Kidney (tissue), 22 donors: ENCODE measurements at places on chromosomes 12 and 14.
A peak's percentile ranks its signal among the peaks of the same experiment; 100 is the strongest.

DNA sequence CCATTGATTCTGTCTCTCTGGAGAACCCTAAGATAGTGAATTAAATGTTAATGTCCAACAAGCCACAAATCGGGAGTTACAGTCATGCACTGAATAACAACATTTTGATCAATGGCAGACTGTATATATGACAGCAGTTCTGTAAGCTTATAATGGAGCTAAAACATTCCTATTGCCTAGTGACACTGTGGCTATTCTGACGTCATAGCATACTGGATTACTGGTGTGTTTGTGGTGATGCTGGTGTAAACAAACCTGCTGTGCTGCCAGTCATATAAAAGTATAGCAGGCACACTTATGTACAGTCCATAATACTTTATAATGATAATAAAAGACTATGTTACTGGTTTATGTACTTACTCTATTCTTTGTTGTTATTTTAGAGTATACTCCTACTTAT is 56.7 kb upstream of the BICD1 start:
- DNase-seq, result no peak
- H3K4me3 ChIP-seq, result no peak overlapping the region
- H3K27ac ChIP-seq, result no peak overlapping the region
- no peaks in the 10 kb centered on the region for H3K27me3 ChIP-seq
- H3K4me1 ChIP-seq, result no peaks in the 10 kb centered on the region
- H3K36me3 ChIP-seq, result no peaks in the 10 kb centered on the region

DNA sequence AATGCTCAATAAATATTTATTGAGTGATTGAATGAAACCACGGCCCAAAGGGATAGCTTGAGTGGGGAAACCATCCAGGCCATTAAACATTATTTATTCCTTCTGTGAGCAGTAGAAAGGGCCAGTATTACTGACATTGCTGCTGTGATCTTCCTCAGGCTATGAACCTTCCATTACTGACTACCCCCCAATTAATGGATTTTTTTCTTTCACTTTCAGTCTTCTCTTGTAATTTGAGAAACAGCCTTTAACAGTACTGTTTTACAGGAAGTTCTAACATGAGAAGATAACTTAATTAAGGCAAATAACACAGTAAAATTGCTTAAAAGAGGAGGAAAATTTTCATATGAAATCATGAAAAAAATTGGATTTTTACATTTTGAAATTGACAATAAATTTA is 629.5 kb downstream of the TRHDE start:
- no peaks in the 10 kb centered on the region for H3K27me3 ChIP-seq
- no peaks in the 10 kb centered on the region for H3K36me3 ChIP-seq
- H3K4me3 ChIP-seq, result no peak overlapping the region
- no peak for DNase-seq
- H3K4me1 ChIP-seq, result no peaks in the 10 kb centered on the region

- no peaks in the 10 kb centered on the region for H3K27me3 ChIP-seq
- no peak overlapping the region for H3K27ac ChIP-seq
- no peaks in the 10 kb centered on the region for H3K36me3 ChIP-seq
- H3K4me3 ChIP-seq, result no peak overlapping the region
- no peaks in the 10 kb centered on the region for H3K4me1 ChIP-seq
Observed at GRCh38 chr12:50230217-50230616, 53.1 kb downstream of the LIMA1 start.

DNA sequence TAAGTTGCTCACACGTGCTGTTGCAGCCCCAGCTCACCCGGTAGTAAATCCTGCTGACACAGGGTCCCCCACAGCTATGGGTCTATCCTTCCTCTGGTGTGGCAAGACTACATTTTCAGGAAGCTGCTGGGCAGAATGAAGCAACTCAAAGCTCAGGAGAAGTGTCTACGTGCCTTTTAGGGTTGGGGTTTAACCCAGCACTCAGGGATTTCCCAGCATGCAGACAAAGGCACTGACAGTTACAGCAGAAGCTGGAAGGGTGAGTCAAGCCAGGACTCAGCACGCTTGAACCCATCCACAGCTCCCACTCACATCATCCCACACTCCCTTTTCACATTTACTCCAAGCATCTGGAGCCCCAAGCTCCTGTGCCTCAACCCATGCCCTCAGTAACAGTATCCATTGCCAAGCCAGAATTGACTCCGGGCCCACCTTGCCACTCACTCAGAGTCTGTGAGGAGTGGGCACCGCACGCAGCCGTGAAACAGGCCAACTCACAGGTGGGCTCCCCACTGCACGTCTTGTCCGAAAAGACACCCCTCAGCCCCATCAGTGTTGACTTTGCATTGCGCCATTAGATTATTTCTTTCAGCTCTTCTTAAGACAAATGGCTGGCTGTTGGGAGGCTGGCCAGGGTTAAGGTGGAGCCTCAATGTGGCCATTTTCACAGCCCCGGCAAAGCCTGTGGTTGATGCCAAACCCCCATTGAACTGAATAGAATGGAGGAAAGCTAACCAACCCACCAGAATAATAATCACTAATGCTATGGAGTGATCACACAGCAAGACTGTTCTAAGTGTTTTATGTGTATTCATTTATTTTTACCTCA is 59.6 kb downstream of the ZFP36L1 start:
- peaks cover 9% of the 10 kb centered on the region for H3K4me1 ChIP-seq
- H3K27ac ChIP-seq, result no peak overlapping the region
- no peaks in the 10 kb centered on the region for H3K36me3 ChIP-seq
- no peak for DNase-seq

DNA sequence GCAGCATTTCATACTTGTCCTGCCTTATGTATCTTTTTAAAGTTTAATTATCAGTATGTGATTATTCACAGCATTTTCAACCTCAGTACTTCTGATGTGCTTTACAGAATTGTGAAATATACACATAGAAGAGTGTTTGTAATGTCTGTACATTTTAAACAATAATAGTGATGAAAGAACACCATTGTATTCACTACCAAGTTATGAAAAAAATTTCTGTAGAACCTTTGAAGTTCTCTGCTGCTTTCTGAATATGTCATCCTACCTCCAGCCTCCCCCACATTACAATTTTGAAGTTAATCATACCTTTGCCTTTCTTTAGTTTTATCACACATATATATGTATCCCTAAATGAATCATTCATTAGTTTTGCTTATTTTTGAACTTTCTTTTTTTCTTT is 24.8 kb downstream of the FRMD6 start:
- H3K36me3 ChIP-seq, result no peaks in the 10 kb centered on the region
- no peaks in the 10 kb centered on the region for H3K4me1 ChIP-seq
- no peak overlapping the region for H3K27ac ChIP-seq
- DNase-seq, result no peak
- H3K4me3 ChIP-seq, result no peak overlapping the region
- H3K27me3 ChIP-seq, result no peaks in the 10 kb centered on the region

GRCh38 chr14:99821519-99822508 is 28.6 kb downstream of the EML1 start:
- no peak for DNase-seq
- no peaks in the 10 kb centered on the region for H3K36me3 ChIP-seq
- no peak overlapping the region for H3K4me3 ChIP-seq
- no peaks in the 10 kb centered on the region for H3K4me1 ChIP-seq

DNA sequence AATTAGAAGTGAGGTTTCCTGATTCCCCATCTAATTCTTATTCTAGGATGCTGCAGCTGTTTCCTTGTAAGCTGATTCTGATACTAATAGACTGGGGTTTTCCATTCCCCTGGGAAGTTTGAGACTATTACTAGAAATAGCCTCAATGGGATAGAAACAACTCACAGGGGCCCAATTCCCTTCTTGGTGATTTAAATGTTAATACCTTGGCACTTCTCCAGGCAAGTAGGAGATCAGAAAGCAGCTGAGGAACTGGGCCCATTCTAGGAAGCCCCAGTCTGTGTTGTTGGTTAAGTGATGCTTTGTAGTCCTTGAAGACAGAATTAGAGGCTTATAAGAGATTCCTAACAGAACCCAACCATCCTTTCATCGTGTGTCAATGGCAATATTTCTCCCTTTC is 407.0 kb upstream of the SEL1L start:
- DNase-seq, result no peak
- no peak overlapping the region for H3K27ac ChIP-seq
- no peaks in the 10 kb centered on the region for H3K27me3 ChIP-seq
- H3K4me1 ChIP-seq, result no peaks in the 10 kb centered on the region
- no peak overlapping the region for H3K4me3 ChIP-seq

DNA sequence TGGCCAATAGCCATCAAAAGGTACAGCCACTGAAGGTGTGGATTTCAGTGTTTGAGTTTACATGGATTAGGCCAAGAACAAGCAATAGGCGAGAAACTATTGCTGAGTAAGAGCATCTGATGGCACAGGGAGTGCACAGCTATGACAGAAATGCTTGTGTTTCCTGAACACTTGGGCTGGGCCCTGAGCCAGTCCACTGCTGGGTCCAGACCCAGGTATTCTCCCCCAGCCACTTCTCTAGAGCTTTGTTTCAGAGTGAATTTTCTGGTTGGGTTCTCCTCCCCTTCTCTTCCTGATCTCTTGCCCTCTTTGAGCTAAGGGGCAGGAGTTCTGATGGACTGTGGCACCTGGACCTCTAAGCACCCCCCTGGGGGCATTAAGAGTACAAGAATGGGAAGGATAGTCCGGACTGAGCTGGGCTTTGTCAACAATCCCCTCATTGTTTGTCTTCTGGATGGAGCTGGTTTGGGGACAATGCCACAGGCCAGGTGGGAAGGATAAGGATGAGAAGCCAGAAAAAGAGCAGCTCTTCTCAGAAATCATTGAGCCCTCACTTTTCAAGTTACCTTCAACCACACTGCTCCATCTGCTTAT is 8.3 kb downstream of the HOXC5 start:
- no peak overlapping the region for H3K4me3 ChIP-seq
- peaks cover 2% of the 10 kb centered on the region for H3K27me3 ChIP-seq
- peaks cover 35% of the 10 kb centered on the region for H3K4me1 ChIP-seq
- H3K36me3 ChIP-seq, result no peaks in the 10 kb centered on the region
- no peak for DNase-seq
- no peak overlapping the region for H3K27ac ChIP-seq

DNA sequence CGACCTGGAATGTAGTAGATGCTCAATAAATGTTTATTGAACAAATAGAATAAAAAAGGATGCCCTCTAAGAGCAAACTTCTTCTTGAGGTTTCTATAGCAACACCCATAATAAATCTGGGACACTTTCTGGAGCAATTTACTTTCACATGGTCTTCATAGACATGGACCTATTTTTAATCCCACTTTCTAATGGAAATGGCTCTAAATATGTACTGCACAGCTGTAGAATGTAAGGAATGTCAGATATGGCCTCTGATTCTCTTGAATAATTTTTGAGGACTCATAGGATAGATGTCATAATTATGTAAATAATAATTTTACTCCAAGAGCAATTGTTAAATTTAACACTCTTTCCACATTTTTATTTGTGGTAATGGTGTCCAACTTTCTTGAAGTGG is 133.5 kb upstream of the DAAM1 start:
- H3K36me3 ChIP-seq, result no peaks in the 10 kb centered on the region
- H3K4me3 ChIP-seq, result no peak overlapping the region

DNA sequence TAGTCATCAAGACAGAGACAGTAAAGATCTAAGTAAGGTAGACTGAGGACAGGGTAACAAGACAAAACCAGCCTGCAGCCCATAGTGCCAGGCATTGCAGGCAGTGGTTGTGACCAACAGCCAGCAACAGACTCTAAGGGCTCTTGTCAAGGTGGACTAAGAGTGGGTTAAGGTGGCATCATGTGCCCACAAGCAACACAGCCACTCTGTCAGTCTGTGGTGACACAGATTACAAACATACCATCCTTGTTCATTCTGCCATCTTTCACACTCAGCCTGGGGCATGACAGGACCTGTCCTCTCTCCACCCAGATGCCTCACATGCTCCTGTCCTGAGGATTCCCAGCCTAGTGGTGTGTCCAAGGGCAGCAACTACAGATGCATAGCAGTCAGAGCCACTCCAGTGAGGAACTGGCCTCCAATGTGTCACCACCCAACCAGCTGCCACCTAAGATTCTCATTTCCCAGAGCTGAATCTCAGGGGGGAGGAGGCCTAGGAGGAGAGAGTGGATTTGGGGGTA is 28.3 kb downstream of the VDR start:
- no peak overlapping the region for H3K27ac ChIP-seq
- peaks cover 4% of the 10 kb centered on the region for H3K4me1 ChIP-seq
- H3K36me3 ChIP-seq, result no peaks in the 10 kb centered on the region
- DNase-seq, result no peak
- H3K4me3 ChIP-seq, result no peak overlapping the region
- no peaks in the 10 kb centered on the region for H3K27me3 ChIP-seq

GRCh38 chr14:69838881-69839416 is 40.3 kb upstream of the SMOC1 start:
- no peaks in the 10 kb centered on the region for H3K36me3 ChIP-seq
- DNase-seq, result peak; percentile 51
- H3K4me1 ChIP-seq, result no peaks in the 10 kb centered on the region
- H3K27me3 ChIP-seq, result peaks cover 6% of the 10 kb centered on the region

- H3K4me3 ChIP-seq, result no peak overlapping the region
- no peaks in the 10 kb centered on the region for H3K4me1 ChIP-seq
- no peaks in the 10 kb centered on the region for H3K36me3 ChIP-seq
- no peak overlapping the region for H3K27ac ChIP-seq
Observed at GRCh38 chr14:20857630-20858261, 33.4 kb upstream of the RNASE3 start.

DNA sequence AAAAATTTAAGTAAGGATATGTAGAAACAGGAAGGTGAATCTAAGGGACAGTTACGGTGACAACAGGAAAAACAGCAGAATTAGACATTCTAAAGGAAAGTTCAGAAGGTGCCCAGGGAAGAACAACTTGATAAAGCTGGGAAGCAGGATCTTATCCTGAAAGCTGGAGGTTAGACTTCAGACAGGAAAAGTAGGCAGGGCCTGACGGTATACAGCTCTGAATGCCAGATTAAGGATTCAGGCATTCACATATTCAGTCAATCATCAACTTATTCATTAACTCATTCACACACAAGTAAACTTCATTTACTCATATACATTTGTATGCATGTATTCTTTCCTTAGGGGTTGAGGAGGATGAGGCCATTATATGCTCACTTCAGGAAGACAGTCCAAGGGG is 81.3 kb downstream of the RALGAPA1 start:
- no peaks in the 10 kb centered on the region for H3K4me1 ChIP-seq
- DNase-seq, result no peak
- H3K27me3 ChIP-seq, result no peaks in the 10 kb centered on the region
